Vagina (tissue), 2 donors: ENCODE measurements at places on chromosomes 2 and 18.

GRCh38 chr2:65311596-65311995, 84.0 kb downstream of the ACTR2 start:
- no peak for DNase-seq

GRCh38 chr2:238440331-238440730, 13.6 kb downstream of the ASB1 start:
- no peak for DNase-seq

- no peak for DNase-seq
These were observed 166.0 kb downstream of the SEPTIN10 start for GRCh38 chr2:109447776-109448175.

DNA sequence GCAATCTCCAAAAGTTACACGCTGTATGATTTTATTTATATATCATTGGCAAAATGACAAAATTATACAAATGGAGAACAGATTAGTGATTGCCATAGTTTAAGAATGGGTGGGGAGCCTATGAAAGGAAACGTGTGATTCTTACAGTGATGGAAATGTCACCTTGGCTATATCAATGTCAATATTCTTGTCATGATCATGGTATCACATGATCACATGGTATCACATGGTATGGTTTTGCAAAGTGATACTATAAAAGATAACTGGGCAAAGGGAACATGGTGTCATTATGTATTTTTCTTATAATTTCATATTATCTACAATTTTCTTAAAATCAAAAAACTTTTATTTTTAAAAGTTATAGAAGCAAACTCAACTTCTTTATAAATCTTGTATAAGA, 606.2 kb upstream of the ZEB2 start:
- DNase-seq = no peak

DNA sequence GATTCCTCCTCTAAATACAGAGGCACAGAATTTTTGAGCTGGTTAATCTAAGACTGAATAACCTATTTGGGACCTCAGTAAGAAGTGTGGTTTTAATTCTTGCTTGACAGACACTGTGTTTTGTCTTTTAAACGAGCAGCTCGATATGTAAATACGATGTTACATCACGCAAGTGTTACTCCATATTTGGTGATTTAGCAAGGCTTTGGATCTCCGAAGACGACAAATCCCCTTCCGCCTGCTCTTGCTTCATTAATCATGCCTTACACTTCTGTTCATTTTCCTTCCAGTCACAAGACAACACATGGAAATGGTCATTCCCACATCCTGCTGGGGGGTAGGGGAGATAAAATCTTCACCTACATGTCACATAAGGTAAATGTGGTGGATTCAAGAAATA, 9.4 kb downstream of the BCL11A start:
- no peak for DNase-seq

DNA sequence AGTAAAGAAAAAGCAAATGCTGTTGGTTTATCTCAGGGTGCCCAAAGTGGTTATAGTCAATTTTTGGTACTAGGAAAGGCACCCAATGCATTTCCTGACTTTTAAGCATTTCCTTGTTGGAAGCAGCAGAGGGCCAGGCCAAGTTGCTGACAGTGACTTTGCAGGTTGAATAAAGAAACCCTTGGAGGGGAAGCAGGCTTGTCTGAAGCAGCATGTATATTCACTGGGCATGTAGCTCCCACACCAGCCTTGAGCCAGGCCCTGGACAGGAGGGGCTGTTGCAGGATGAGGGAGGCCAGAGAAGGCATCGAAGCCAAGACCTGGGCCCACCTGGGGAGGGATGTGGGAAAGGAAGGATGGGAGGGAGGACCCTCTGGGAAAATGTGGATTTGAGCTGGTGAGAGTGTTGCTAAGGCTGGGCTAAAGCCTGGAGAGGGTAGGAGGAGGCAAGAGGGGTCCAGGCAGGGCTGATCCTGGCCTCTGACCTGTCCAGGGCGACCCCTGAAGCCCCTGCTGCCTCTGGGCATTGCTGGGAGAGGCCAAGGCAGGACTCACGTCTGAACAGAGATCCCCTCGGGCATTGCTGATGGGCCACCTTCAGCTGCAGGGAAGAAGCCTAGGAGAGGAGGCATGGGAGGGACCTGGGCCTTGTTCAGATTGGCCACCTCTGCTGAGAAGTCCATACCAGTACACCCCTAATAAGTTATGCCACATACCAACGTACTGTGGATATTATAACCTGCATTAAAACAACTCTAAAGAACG, 79.6 kb downstream of the STPG4 start:
- no peak for DNase-seq

DNA sequence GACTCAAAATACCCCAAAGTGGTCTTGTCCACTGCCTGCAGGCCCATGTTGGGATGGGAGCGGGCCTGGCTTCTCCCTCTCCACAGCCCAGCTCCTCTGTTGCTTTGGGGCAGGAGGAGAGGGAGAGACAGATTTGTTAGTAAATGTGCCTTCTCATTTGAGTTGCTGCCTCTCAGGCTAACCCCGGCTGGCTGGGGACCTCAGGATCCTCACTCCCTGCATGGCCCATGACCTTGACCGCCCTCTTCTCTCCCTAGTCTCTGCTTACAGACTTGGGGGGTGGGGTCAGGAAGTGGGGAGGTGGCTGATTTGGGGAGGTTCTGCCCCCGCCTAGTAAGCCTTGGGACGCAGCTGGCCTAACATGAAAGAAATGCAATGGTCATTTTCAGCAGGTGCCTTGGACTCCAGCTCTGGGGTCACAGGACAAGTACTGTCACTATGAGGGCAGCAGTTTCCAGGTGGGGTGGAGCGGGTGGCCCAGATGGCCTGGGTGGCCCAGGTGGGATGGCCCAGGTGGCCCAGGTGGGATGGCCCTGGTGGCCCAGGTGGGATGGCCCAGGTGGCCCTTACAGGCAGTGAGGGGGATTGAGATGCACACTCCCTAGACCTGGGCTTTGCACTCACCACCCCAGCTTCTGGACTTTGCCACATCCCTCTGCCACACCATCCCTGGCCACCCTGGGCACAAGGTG, 24.1 kb downstream of the HJURP start:
- DNase-seq = peak; percentile 95

DNA sequence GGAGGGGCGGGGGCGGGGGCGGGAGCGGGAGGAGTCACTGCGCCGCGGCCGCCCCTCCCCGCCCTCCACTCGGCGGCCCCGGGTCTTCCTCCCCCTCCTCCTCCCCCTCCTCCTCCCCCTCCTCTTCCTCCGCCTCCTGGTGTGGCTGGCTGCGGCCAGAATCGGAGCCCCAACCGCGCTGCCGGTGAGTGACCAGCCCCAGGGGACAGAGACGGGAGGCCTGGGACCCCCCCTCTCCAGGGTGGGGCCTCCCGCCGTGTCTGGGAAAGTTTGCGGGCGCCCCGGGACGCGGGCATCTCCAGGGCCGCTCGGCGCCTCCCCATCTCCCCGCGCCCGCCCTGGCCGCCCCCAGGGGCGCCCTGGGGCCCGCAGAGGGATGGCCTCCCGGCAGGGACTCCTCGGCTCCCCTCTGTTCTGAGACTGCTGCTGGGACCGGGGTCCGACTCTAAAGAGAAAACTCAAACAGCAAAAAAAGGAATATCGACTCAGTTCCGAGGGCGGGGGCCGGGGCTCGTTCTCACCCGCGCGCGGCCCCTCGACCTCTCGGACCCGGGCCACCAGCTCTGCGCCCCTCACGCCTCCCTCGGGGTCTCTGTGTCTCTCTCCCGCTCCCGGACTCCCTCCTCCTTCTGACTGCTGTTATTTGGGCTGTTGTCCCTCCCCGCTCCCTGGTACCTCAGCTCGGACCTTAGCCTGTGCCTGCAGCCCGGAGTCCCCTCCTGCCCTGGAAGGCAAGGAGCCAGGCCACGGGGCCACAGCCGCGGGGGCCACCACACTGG, at the start of gene STON1:
TSS of gene STON1 (plus strand) at position 122 of the 779 bp plus-strand sequence. CDS start 50,480 bp downstream, outside the sequence.
- DNase-seq = no peak

- no peak for DNase-seq
These were observed 8.9 kb downstream of the STAM2 start for GRCh38 chr2:152166633-152167032.

DNA sequence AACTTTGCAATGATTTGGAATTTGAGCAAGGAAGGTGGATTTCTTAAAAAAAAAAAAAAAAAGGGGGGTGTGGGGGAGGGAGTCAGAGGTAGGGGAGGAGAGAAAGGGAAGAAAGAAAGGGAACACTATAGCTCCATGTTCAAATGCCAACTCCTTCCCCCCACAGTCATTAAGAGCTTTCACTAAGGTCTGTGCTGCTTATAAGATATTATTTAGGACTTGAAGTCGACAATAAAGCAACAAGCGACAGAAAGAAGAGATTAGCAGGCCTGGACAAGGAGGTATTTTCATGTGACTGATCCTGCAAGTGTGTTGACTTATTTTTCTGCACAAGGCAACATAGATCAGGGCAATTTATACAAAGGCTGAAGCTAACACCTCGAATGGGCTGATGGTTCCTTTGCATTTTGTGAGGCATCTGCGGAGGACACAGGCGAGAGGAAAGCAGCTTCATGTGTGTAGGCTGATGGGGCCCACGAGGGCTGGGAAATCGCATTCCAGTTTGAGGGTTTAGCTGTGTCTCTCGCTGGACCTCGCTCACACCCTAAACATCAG, 382.0 kb downstream of the SOX11 start:
- no peak for DNase-seq

- no peak for DNase-seq
These were observed 10.5 kb downstream of the DRC1 start for GRCh38 chr2:26412091-26412673.

DNA sequence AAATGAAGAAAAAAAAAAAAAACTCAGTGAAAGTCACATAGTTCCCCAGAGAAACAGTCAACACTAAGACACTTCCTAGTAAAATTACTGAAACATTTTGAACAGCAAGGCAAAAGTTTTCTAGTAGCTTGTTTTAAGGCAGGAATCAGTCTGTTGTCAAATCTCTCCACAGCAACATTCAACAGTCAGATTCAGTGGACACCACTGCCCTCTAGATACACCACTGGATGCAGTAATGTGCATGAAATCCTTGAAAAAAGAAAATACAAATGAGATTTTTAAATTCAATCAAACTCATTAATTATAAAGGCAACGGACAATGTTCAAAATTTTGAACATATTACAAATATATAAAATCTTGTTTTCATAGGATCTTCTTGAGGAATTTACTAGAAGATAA, 46.4 kb downstream of the GRB14 start:
- no peak for DNase-seq

DNA sequence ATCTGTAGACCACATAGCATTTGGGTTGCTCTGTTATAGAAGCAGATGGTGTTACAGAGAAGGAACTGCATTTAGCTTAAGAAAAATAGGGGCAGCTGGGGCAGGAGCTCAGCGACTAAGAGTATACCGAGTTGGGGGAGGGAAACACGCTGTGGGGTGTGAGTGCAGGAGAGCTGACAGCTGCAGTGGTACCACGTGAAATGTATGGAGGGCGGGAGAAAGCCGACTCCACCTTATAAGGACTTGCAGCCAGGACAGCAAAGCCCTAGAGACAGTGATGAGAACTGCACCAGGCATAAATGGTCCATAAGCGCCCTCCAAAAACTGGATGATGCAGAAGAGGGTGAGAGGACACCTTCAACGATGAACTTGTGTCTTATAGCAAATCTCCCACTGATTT, 237.6 kb downstream of the PRKCE start:
- DNase-seq = no peak

DNA sequence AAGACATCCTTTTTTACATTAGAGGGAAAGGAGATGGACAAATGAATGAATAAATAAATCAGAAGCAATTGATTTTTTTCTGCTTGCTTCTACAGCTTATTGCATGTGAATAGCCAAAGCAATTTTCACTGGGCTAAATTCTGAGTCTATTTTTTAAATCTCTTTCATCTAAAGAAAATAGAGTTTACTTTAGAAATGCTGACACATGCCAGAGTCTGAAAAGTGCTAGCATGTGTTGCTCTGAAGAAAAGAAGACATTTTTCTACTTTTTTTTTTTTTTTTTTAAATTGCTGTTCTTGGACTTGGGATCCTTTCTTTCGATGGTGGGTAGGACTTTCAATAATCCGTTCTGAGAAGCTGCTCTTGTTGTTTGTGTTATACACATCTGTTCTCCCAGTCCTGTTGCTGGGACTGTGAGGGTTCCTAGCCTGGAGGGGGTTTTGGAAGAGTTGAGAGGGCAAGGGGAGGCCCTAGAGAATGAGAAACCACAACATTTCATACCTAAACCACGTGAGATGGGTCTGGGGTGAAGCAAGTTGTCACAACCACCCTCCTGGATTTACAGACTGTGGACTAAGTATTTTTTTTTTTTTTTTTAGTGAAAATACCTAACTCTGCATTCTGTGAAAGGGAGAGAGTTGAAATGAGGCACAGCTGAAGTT, 193.5 kb downstream of the PRKCE start:
- DNase-seq = no peak

DNA sequence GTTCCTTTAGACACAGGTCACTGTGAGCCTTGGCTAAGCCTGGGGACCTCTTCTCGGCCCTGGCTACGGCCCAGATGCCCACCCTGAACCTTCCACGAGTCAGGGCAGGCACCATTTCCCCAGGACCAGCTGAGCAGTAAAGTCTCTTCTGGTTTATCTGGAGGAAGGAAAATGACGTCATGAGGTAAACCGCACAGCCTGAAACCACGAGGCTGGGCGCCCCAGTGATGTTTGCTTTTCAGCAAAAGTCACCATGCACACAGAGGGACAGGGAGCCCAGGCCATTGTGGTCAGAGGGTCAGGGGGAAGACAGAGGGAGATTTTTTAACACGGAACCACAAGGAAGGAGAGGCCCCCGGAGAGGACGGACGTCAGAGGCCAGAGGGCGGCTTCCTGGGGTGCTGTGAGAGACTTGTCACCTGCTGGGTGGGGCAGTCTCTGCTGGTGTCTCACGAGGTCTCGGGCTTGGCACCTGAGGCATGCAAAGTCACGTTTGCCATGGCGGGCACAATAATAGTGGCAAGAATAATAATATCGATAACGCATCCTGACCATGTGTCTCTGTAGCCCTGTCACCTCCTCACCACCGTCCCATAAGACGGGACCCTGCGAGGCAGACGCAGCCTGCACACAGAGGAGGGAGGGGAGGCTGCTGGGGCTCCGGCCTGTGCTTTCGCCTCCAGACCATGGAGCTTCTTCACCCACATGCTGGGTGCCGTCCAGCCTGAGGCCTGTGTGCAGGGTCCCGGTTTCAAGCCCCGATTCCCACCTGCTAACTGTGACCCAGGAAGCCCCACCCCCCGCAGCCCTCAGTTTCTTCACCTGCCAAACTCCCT, 33.2 kb upstream of the FOSL2 start:
- no peak for DNase-seq

DNA sequence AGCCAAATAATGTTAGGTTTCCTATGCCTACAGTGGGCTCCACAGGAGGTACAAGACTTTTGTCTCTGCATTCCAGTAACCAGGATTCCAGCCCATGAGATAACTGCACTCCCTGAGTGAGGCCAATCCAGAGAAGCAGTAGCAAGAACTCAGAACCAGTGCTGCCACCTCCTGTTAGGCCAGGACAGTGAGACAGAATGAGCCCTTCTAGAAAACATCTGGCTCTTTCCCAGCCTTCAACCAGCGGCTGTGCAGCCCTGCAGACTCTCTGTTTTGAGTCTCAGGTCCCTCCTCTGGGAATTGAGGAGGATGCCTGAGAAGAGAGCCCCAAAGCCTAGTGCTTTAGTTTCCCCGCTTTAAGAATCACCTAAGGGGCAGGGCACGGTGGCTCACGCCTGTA, 44.2 kb downstream of the ARID5A start:
- DNase-seq = no peak
